D341Med (cell line): ENCODE measurements at places on chromosomes 7 and 10.

DNA sequence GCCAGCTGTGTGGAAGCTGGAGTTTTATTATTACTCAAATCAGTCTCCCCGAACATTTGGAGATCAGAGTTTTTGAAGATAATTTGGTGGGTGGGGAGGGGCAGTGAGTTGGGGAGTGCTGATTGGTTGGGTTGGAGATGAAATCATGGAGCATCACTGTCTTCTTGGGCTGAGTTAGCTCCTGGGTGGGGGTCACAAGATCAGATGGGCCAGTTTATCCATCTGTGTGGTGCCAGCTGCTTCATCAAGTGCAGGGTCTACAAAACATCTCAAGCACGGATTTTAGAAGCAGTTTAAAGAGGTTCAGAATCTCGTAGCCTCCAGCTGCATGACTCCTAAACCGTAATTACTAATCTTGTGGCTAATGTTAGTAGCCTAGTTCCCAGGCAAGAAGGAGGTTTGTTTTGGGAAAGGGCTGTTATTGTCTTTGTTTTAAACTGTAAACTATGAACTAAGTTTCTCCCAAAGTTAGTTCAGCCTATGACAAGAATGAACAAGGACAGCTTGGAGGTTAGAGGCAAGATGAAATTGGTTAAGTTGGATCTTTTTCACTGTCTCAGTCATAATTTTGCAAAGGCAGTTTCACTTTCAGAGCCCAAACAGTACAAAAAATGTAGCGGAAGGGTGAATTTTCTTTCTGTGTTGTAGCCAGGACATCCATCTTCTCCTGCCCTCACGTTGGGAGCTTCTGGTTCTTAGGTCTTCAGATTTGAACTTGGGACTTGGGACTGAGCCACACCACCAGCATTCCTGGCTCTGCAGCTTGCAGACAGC, 43.1 kb downstream of the KLF6 start:
- no peak for DNase-seq

DNA sequence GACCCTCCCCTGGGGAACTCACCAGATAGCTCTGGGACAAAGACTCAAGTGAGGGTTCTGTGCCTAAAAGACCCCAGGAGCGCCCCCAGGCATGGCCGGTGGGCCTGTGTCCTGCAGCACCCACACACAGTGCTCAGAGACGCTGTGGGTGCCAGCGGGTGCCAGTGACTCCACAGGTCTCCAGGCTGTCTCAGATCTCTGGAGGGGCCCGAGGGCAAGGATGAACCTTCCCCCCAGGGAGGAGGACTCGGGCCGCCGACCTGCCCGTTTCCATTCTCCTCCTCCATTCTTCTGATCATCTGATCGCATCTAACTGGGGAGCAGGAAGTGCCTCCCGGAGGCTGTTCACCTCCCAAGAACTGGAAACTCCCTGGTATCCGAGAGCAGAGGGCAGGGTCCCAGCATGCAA, 980 bp downstream of the ADAM8 start:
- DNase-seq, result no peak

DNA sequence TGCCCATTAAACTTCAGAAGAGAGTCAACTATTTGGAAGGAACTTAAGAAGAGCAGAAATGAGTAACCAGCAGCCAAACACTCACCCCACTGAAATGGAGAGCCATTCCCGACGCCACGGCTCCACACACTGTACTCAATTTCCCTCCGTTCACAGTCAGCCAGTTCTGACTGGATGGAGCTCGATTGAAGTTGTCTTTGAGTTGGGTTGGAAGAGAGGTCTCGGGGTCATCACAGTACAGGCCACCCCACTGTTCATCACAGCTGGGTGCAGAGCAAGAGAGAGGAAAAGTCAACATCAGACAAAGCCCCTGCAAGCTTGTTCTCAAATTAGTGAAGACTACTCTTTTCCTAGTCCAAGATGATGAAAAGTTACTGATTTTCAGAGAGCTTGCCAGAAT, 75.9 kb upstream of the SLC26A5 start:
- DNase-seq, result no peak

DNA sequence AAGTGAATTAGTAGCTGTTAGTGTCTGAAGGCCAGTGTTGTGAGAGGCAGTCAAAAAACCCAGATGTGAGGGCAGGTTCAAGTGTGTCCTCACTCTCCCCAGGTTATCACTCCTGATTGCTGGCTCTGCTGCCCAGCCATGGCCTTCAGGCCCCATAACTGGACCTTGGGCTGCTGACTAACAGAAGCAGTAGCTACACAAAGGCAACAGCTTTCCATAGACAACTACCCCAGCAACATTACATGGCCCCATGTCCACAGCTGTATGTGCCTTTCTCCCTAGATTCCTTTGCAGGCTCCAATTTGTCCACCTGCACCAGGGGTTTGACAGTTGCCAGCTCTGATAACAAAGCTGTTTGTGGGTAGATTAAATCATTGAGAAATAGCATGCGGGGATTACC, 297.8 kb downstream of the ARL4A start:
- DNase-seq, result no peak

GRCh38 chr10:92291921-92292845, 1.2 kb downstream of the MARCHF5 start:
- DNase-seq, result peak; percentile 36

GRCh38 chr10:12369982-12370381, 20.6 kb downstream of the CAMK1D start:
- no peak for DNase-seq

- DNase-seq, result peak; percentile 18
Observed at GRCh38 chr7:115552766-115553165, 477.8 kb downstream of the TFEC start.

GRCh38 chr10:89379103-89379502, 1.2 kb downstream of the IFIT1B start:
- DNase-seq, result no peak

- DNase-seq, result no peak
Observed at GRCh38 chr10:111565542-111565941, 488.7 kb downstream of the ADRA2A start.

- DNase-seq, result no peak
Observed at GRCh38 chr7:45055594-45056219, 33.1 kb downstream of the NACAD start.

DNA sequence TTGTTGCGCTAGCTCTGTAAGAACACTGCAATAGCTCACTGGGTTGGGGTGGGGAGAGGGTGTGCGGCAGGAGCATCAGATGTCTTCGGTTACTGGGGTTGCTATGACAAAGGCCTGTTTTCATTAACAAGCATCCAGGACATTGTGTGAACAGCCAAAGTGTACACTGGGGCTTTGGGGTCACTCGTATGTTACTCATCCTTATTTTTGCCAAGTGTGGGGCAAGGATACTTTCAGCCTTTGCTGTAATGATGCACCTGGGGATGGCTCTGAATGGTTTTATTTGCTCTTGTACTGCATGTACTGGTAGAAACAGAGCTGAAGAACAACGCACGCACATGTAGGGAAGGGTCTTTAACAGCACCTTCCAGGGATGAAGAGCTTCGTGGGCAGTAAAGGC, 73.0 kb upstream of the AFAP1L2 start:
- no peak for DNase-seq

DNA sequence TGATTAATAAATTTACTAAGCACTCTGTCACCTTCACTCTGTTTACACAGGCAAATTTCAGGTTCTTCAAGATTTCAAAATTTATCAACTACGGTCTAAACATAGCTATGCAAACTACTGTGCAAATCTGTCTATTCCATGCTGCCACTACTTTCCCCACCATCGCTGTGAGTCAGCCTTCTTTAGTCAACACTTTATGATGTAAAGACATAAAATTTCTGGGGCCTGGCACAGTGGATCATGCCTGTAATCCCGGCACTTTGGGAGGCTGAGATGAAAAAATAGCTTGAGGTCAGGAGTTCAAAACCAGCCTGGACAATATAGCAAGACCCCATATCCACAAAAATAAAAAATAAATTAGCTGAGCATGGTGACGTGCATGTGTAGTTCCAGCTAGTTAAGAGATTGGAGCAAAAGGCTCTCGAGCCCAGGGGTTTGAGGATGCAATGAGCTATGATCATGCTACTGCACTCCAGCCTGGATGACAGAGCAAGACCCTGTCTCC, 42.6 kb downstream of the CNOT4 start:
- no peak for DNase-seq

- no peak for DNase-seq
Observed at GRCh38 chr7:28292834-28293526, 112.4 kb upstream of the JAZF1 start.
